ENCODE measurements at places on chromosomes 6 and 20.

DNA sequence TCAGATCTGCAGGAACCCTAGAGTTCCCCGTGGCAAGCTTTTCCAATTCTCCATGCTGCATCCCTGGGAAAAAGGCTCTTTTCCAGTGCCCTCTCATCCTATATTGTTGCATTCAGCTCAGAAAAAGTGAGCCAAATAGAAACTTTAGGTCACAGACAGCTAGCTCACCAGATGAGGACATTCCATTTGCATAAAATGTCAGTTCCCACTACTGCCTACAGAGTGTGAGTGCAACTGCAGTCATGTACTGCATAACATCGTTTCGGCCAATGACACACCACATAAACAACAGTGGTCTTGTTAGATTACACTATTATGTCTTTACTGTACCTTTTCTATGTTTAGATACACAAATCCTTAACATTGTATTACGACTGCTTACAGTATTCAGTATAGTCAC is 8.6 kb downstream of the HS3ST5 start:
- H3K27me3 ChIP-seq, result no peaks in the 10 kb centered on the region
- H3K27ac ChIP-seq, result no peak overlapping the region
- no peak for DNase-seq
- H3K4me3 ChIP-seq, result no peak overlapping the region
- no peaks in the 10 kb centered on the region for H3K4me1 ChIP-seq
- no peaks in the 10 kb centered on the region for H3K36me3 ChIP-seq

DNA sequence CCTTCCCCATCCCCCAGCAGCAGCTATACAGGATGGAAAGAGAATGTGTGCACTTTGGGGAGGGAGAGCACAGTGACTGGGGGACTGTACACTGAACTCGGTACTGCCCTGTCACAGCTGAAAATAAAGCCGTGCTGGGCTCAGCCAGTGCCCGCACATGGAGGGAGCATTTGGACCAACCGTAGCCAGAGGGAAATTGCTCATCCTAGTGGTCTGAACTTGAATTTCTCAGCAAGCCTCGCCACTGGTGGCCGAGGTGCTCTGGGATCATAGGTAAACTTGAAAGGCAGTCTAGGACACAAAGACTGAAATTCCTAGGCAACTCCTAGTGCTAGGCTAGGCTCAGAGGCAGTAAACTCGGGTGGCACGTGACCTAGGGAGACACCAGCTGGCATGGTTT is 61.0 kb downstream of the DZANK1 start:
- no peak overlapping the region for H3K27ac ChIP-seq
- H3K36me3 ChIP-seq, result no peaks in the 10 kb centered on the region
- no peaks in the 10 kb centered on the region for H3K4me1 ChIP-seq
- no peak for DNase-seq

DNA sequence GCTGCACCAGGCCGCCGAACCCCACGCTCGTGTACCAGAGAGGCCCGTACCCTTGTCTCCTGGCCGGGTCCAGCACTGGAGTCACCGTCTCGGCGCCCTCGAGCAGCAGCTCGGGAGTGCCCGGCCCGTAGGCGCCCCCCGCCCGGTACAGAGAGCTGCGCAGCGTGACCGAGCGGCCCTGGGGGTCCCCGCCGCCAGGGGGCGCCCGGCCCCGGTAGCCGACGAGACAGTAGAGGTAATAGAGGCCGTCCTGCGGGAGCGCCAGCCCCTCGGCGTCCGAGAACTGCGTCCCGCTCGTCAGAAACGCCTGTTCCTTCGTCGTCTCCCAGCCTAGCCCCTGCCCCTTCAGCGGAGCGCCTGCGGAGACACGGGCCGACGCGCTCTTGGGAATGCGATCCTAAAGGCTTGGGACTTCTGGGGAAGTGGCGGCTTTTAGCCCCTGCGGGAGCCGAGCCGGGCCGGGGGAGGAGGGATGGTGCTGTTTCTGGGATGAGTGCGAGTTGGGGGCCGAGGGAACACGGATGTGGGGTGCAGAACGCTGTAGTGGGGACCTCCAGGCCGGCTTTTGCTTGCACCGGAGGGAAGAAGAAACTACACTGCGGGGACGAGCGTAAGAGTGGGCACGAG is 1.3 kb downstream of the LTB start:
- H3K4me3 ChIP-seq, result peak overlapping the region; percentile 68
- DNase-seq, result no peak
- H3K27me3 ChIP-seq, result no peaks in the 10 kb centered on the region
- no peaks in the 10 kb centered on the region for H3K36me3 ChIP-seq
- peaks cover 25% of the 10 kb centered on the region for H3K4me1 ChIP-seq

DNA sequence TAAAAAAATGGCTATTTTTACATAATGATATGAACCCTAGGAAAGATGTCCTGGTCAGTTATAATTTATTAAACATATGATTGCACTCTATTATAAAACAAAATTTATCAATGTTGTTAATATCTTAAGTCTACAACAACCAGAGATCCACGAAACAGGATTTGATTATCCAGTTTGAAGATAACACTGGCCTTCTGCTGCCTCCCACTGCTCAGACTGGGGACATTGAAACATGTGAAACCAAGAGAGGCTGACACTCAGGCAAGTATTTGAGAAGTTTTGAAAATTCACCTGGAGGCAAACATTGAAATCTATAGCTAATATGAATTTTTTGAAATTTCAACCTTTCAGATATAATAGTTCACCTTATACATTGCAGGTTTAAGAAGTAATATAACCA is 219.3 kb upstream of the HSF2 start:
- peaks cover 8% of the 10 kb centered on the region for H3K4me1 ChIP-seq
- H3K27ac ChIP-seq, result no peak overlapping the region
- H3K4me3 ChIP-seq, result no peak overlapping the region
- no peaks in the 10 kb centered on the region for H3K27me3 ChIP-seq

DNA sequence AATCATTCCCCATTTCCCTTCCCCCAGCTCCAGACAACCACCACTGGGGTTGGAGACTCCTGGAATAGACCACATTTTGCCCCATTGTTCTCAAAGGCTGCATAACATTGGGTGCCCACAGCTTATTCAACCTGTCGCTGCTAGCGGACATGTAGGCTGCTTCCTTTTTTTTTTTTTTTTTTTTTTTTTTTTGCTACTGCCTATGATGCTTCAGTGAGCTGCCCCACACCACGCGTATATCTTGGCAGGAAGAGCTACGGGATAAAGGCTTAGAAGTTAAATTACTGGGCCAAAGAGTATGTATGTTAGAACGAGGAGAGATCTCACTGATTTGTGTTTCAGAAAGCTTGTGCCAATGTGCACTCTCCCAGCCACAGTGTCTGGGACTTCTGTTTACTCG is 7.0 kb downstream of the LBP start:
- H3K36me3 ChIP-seq, result no peaks in the 10 kb centered on the region
- H3K4me3 ChIP-seq, result no peak overlapping the region
- H3K27me3 ChIP-seq, result no peaks in the 10 kb centered on the region
- no peak overlapping the region for H3K27ac ChIP-seq
- DNase-seq, result no peak
- H3K4me1 ChIP-seq, result no peaks in the 10 kb centered on the region

DNA sequence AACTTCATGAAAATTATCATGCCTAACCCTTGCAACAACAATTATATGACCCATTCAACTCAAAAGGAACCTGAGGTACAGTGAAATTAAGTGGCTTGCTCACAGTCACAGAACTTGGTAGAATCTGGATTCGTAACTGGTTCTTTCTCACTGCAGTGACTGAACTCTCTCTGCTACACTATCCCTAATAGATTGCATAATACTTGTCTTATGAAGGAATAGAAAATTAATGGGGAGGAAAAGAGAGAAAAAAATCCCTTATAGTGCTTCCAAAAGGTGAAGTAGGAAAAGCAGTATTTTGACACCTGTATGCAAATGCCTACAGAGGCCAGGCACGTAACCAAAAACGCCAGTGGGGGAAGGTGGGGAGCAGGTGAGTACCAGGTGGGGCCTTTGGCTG is 186.6 kb downstream of the LY86 start:
- DNase-seq, result no peak
- no peak overlapping the region for H3K4me3 ChIP-seq
- H3K4me1 ChIP-seq, result no peaks in the 10 kb centered on the region
- H3K36me3 ChIP-seq, result no peaks in the 10 kb centered on the region
- no peak overlapping the region for H3K27ac ChIP-seq
- no peaks in the 10 kb centered on the region for H3K27me3 ChIP-seq

DNA sequence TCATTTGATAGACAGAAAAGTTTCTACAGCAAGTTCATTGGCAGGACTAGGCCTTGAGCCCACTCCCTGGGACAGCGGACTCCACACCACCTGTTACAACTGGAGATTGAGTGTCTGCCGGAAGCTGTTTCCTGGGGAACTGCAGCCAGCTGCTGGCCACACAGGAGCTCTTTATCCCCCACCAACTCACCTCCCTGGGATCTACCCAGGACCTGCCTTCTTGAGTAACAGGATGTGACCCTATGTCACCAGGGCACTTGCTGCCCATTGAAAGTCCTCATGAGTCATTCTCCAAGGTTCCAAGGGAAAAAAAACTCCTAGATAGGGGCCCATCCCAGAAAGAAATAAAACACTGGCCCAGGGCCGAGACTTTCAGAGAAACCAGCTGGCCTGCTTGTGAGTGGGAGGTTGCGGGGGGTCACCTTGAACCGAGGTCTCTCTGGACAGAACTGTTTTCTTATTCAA is 37.4 kb upstream of the SLC9A8 start:
- H3K36me3 ChIP-seq, result no peaks in the 10 kb centered on the region
- no peak overlapping the region for H3K4me3 ChIP-seq
- DNase-seq, result no peak
- H3K27me3 ChIP-seq, result no peaks in the 10 kb centered on the region

- no peak for DNase-seq
- peak overlapping the region; percentile 58 for H3K27ac ChIP-seq
- peaks cover 22% of the 10 kb centered on the region for H3K4me1 ChIP-seq
These were observed 5.7 kb downstream of the LMBRD1 start for GRCh38 chr6:69791065-69791471.

DNA sequence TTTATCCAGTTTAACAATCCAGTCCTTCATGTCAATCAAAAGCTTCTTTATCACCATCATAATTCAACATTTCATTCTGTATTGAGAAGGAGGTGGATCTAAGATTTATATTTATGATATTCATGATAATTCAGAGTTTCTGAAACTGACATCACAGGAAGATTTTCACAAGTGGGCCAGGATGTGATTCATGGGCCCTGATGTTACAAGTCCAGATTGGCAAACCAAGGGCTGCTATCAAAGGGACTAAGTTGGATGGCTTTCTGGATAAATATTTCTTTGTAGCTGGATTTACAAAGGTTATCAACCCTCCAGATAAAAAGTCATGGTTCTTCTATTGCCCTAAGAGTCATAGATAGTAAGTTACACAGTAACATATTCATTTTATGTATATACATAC is 866.5 kb downstream of the KIF16B start:
- H3K27ac ChIP-seq, result no peak overlapping the region
- H3K36me3 ChIP-seq, result no peaks in the 10 kb centered on the region
- no peak for DNase-seq

DNA sequence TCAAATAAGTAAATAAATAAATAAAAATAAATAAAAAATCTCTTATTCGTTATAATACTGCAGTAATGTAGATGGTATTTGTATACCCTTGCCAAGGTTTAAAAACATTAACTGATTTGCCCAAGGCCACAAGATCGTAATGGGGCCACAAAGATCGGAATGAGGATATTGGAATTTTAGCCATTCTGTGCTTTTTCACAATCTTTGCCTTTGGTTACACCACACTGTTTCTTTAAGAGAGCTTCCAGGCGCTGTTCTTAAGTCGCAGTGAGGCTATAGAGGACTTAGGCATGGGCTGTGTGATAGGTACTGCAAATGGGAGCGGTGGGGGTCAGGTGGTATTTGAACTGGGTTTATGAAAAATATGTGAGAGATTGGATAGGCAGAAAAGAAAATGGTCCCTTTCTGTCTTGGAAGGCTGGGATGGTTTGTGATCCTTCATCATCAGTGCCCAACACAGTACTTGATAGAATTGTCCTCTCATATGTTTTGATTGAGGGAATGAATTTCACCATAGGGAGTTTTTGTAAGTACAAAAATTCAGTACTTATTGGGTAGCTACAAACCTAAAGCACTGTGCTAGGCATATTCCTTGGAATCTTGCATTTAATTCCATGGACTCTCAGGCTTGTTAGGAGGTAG is 1.4 kb downstream of the NUS1 start:
- H3K36me3 ChIP-seq, result no peaks in the 10 kb centered on the region
- H3K27ac ChIP-seq, result no peak overlapping the region

DNA sequence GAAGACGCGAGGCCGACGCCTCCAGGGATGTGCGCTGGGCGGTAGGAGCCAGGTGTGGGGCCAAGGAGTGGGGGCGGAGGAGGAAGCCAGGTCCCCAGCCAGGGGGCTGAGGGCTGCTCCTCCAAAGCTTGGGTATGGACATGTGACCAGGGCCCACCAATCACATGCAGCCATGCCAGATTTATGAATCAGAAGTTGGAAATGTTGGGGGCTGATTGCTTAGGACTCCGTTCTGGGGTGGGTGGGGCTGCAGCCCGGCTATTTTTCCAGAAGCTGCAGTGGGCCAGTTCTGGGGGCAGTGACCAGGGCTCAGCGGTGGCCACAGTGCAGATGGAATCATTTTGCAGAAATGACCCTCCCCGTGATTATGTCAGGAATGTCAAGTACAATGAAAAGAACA is 96.0 kb downstream of the CEBPB start:
- no peak overlapping the region for H3K4me3 ChIP-seq
- H3K4me1 ChIP-seq, result peaks cover 64% of the 10 kb centered on the region
- H3K27me3 ChIP-seq, result no peaks in the 10 kb centered on the region
- no peak for DNase-seq
- peak overlapping the region; percentile 95 for H3K27ac ChIP-seq
- no peaks in the 10 kb centered on the region for H3K36me3 ChIP-seq

GRCh38 chr6:135311446-135312200 is 130.5 kb downstream of the MYB start:
- no peaks in the 10 kb centered on the region for H3K4me1 ChIP-seq
- no peak for DNase-seq
- H3K27me3 ChIP-seq, result no peaks in the 10 kb centered on the region
- H3K4me3 ChIP-seq, result no peak overlapping the region

DNA sequence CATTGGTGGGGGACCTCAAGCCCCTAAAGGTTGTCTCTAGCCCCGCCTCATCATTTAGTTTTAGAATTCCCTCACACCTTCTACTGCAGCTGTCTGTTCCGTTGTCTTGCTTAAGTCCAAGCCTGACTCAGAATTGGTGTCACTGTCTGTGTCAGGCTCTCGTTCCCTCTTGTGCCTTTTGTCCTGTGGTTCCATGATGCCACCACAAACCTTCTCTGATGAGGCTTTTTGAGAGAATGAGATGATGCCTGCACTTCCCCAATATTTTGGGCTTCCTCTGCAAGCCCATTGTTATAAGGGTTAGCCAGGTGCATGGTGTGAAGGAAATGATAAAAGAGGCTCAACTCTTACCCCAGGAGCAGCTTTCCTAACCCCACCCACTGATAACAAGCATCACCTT is 8.1 kb upstream of the AKIRIN2 start:
- no peak overlapping the region for H3K4me3 ChIP-seq
- H3K27me3 ChIP-seq, result no peaks in the 10 kb centered on the region
- no peak for DNase-seq

GRCh38 chr6:141677598-141678211 is 455.0 kb upstream of the GJE1 start:
- no peaks in the 10 kb centered on the region for H3K36me3 ChIP-seq
- DNase-seq, result no peak
- no peaks in the 10 kb centered on the region for H3K4me1 ChIP-seq

GRCh38 chr6:154604119-154604518 is 93.6 kb upstream of the CNKSR3 start:
- no peak overlapping the region for H3K4me3 ChIP-seq
- H3K4me1 ChIP-seq, result no peaks in the 10 kb centered on the region
- H3K27ac ChIP-seq, result no peak overlapping the region
- H3K27me3 ChIP-seq, result no peaks in the 10 kb centered on the region

- no peak for DNase-seq
- no peak overlapping the region for H3K4me3 ChIP-seq
These were observed 13.7 kb downstream of the EXOC2 start for GRCh38 chr6:679282-679681.
